NCI-H1105 treated with DMSO at 0.1 percent for 48 hours (cell line): ENCODE measurements at places on chromosomes 3 and 15.
A peak's percentile ranks its signal among the peaks of the same experiment; 100 is the strongest.

DNA sequence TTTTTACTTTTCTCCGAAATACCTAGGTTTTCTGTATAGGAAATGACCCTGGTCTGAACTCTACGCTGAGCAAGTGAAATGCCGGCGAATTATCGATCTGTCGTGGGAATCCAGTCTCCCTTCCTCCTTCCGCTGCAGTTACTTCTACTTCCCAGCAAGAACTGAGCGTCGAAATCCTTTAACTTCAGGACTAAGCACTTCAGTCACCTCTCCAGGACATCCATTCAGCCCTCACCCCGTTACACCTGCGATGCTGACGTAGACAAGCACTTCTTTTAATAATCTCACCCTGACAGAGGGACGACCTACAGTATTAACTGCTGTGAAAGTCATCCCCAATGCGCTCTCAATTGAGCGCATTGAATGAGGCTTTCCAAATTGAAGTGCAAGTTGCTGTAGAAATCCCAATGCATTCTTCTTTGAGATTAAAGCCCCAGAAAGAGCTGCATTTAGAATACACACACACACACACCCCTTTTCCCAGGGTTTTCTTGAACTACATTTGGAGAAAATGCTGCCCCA, 1.3 kb downstream of the TOP2B start:
- DNase-seq, result peak; percentile 42

DNA sequence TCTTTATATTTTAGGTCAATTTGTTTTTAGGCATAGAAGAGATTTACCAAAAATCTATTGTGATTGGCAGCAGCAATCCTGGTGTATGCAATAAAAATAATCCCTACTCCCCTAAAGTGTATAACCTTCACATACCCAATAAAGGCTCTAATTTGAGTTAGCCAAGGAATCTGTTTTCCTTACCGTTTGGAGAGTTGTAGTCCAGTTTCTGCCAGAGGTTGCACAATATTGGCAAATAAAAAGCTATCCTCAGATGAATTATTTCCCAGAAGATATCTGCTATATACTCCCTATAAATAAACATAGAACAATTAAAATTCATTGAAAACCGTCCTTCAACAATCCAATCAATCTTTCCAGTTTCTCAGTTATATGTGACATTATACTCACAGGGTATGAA, 31.1 kb downstream of the ACKR4 start:
- no peak for DNase-seq

GRCh38 chr15:81302701-81303109, 21.2 kb downstream of the STARD5 start:
- no peak for DNase-seq

- no peak for DNase-seq
These were observed 105.3 kb downstream of the THRB start for GRCh38 chr3:24389108-24390090.

DNA sequence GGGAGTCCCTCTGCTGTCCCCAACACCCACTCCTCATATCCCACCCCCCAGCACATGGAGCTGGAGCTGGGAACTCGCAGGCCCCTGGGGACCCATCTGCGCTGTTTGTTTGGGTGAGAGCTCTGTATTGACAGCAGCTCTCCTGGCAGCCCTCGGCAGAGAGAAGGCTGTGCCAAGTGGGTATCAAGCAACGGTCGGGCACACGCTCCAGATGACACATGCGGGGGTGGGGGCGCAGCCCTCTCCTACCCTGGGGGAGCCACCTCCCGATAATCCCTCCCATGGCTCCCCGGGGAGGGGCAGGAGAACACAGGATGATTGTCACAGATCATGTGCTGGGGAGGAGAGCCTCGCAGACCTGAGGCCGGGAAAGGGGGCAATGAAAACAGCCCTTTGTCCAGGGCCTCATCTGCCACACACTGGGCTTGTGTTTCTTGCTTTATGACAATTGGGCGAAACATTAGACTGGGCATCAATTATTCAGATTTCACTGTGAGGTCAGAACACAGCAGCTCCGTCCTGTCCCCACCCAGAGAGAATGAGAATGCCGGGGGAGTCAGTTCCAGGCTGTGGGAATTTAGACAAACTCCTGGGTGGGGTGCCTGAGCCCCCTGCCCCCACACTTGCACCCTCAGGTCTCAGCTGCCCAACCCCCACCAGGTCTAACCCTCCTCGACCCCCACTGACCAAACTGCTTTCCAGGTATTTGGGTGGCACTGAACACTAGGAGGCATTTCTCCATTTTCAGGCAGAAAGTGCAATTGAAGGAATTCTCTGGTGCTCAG, 46.4 kb upstream of the KLF13 start:
- DNase-seq, result peak; percentile 93

DNA sequence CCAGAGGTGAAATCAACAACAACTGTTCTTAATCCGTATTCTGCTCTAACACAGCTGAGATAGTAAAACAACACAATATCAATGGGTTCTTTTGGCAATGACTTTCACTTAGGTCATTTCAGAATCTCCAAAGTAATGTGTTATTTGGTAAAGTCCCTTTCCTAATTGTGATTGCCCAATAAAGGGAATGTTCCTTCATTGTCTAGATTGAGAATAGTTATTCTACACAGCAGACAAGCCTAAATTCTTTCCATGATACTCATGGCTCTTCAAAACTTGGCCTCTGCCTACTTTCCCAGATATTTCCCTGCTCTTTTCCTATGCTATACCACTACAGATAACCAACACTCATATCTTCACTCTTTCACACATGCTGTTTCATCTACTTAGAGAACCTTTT, 219.8 kb downstream of the FMN1 start:
- no peak for DNase-seq

GRCh38 chr3:10655105-10655504, 149.7 kb upstream of the ATP2B2 start:
- DNase-seq, result no peak

DNA sequence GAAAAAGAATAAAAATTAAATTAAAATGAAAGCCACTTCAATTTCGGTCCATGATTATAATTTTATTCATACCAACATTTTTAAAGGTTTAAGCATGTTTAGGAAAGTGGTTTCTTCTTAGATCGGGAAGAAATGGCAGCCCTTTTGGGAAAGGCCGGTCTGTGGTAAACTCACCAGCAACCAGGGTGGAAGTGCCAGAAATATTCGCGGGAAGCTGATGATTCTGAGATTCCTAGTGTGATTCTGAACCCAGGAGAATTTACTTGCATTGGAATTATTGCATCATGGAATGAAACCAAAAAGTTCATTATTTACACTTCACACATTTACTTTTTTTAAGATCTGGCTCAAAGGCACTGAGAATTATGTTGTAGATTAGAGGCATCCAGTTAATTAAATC, 97.2 kb upstream of the CCNL1 start:
- no peak for DNase-seq

DNA sequence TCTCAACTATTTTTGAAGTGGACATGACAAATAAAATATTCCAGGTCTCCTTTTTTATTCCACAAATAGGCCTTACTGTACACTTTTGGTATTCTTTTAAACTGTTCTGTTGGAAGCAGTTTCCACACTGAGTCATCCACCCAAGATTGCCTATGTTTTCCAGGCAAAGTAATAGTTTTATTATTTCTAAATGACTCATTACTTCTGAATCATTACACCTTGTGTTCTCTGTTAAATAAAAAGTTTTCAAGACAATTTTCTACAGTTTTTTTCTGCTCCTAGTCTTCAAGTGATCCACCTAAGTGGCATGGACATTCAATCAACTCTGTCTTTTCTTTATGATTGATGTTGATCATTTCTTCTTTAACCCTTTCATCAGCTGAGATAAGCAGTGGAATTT, 26.5 kb downstream of the PPP2R3A start:
- no peak for DNase-seq

- DNase-seq, result no peak
These were observed 159.4 kb downstream of the LSAMP start for GRCh38 chr3:116285781-116286421.

- no peak for DNase-seq
These were observed 5.2 kb downstream of the GCSAM start for GRCh38 chr3:112127522-112128494.

- no peak for DNase-seq
These were observed 97.6 kb upstream of the GAP43 start for GRCh38 chr3:115525731-115526130.

- no peak for DNase-seq
These were observed 302.5 kb downstream of the GABRG3 start for GRCh38 chr15:27273506-27273905.

DNA sequence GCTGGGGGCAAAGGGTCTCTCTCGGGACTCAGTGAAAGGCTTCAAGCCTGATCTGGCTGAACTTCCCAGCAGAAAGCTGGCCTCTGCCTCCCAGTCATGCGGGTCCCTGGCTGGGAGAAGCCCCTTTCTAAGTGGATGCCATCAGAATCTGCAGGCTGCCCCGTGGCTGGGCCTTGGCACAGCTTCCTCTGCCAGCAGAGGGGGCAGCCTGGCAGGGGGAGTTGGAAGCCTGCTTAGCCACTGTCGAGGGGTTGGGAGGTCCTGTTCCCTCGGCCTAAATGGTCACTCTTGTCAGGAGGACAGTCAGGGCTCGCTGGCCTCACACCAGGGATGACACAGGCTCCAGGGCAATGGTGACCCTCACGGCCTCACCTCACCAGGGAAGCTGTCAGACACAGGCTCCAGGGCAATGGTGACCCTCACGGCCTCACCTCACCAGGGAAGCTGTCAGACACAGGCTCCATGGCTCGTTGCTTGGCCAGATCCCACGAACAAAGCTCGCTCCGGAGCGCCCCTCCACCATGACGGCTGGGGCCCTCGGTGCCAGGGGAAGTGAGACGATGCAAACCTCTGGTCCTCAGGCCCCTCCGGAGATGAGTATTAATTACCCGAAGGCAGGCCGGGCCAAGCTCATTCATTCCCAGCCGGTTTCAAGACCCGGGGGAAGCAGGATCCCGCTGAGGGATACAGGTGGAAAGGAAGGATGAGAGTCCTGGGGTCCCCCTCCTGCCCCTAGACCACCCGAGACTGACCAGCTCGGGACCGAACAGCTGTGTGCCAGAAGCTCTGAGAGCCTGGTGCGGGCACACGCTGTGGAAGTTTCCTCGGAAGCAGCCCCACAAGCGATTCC, 151.0 kb downstream of the CHSY1 start:
- DNase-seq, result no peak

- DNase-seq, result no peak
These were observed 34.7 kb downstream of the POLG start for GRCh38 chr15:89299896-89300295.

- DNase-seq, result no peak
These were observed 82.8 kb downstream of the RORA start for GRCh38 chr15:61146091-61146930.

- DNase-seq, result no peak
These were observed 7.6 kb downstream of the SMAD3 start for GRCh38 chr15:67072958-67073357.

DNA sequence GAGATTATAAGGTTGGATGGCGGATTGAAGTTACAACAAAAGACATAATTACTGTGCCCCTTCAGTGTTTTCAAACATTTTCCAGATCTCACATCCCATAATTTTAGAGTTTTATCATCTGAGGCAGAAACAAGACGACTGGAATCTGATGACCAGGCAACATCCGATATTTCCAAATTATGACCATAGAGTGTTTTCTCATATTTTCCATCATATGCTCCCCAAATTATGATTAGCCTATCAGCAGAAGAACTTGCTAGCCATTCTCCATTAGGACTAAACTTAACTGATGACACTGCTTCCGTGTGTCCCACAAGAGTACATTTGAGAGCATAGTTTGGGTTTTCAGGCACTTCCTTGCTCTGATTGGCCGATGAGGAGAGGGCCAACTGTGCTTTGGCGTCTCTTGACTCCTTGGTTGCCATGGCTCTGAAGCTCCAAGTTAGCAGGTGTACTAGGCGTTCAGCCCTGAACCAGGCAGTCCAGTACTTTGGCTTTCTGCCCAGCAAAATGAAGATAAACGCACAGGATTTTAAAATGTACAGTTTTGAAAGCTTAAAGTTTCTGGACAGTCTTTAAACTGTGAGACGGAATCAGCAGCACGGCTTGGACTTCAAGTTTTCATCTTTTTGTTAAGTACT, 638 bp downstream of the WDR5B start:
- no peak for DNase-seq

DNA sequence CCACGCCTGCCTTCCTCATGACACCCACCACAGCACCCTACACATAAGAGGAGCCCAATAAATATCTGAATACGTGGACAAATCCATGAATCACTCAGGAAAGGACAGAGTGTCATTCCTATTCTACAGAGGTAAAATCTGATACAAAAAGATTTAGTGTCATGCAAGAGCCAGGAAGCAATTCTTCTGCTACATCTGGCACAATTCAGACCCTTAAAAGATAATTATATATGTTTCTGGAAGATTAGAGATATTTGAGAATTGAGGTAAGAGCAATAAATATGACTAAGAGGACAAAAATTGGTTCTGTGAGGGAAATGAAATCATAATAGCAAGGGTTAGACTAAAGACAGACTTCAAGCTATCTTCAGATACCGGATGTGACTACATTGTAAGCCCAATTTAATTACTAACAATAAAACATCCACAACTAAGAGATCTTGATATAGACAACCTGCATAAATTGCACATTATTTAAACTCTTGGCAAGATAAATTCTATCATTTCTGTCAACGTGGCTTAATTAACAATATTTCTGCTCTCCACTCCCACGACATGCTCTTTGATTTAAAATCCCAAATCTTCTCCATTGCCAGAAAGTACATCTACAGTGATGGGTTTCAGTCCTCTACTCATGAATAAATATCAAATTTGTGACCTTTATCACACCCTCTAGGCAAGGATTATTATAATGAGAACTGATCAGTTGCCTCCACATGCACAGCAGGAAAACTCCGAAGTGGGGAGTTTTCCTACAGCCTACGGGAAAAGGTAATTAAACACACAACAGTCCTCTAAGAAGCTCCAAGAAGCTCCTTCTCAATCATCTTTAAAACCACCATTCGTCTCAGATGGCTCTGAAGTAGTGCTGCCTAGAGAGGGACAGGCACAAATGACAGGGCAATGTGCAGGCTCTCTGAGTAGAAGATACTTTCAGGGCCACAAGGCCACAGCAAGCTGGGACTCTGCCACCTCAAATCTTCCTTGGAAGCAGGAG, 32.6 kb downstream of the MB21D2 start:
- no peak for DNase-seq

DNA sequence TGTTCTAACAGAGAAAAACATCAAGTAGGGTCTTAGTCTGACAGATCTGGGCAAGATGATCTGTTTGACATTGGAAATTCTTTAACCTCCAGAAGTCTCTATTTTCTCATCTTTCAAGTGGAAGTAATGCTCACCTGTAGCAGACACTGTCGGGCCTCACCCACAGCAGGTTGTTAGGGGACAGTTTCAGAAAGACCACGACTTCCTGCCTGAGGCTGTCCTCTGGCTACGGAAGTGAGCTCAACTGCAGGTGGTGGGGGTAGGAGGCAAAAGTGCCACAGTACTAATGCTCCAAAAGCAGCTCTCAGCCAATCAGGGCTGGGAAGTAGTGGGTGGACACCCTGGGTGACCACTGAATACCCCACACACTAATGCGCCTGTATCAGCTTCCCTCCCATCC, 111.4 kb upstream of the TOPAZ1 start:
- DNase-seq, result no peak

DNA sequence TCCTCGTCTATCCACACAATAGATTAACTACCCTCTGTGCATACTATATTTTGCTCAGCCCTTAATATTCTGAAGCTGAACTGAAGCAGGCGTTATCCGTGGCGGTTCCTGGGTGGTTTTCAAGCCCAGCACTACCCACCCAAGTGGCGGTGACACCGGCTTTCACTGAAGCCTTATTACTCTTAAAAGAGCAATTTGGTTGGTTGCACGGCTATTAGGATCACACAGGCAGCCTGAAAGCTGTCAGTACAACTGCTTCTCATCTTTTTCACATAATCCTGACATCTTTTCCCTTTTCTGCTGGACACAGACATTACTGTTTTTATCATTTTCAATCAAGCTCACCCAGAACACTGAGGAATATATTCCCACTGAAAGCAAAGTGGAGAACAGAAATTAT, 525.3 kb upstream of the ZNF717 start:
- DNase-seq, result no peak

- DNase-seq, result no peak
These were observed 71.3 kb upstream of the ETV5 start for GRCh38 chr3:186180151-186180550.
